Aorta (tissue), 5 donors: ENCODE measurements at places on chromosomes 11 and 22. TPM values are rescaled to one million over a fixed set of nuclear protein-coding genes. Genes with fewer than 3 reads are reported as not detected.

DEFB131B gene
- not detected for total RNA-seq

CLTCL1 gene
- total RNA-seq = 7.9 TPM

GRCh38 chr11:2554338-2555207, 109.8 kb downstream of the KCNQ1 start:
- peak; percentile 35 for DNase-seq

UPB1 gene
- 1.2 TPM for total RNA-seq

GRCh38 chr11:126319374-126319740, 15.5 kb downstream of the DCPS start:
- DNase-seq = peak; percentile 31

DNA sequence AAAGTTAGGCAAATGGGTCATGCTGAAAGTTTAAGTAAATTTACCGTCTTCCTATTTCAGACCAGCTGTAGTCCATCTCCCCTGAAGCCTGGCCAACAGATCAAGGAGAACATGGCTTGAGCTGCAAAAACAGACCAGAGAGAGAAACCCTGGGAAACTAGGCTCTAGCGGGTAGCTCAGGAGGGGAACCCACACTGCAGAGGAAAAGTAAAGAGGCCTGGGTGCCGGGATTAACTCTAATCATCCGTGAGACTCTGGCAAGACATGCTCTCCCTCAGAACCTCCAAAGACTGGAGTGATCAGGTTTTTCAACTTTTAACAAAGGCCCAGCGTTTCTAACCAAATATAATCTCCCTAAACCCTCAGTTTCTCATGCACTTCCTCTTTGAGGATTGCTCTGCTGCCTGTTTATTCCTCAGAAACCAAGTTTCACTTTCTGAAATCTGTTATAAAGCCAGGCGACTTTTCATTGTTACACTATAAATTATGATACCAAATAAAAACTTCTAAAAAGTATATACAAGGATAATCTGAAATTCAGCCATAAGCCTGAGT, 67.5 kb downstream of the GAB2 start:
- DNase-seq = no peak

USH1C gene
- total RNA-seq = not detected

IGSF22 gene
- 0.30 TPM for total RNA-seq

OTOG gene
- not detected for total RNA-seq

TRMU gene
- total RNA-seq = 37.8 TPM

CRYBB3 gene
- 0.97 TPM for total RNA-seq
